ENCODE measurements at places on chromosomes 2 and 18.

- DNase-seq: no peak
Observed at GRCh38 chr2:205948883-205949282, 137.1 kb downstream of the INO80D start.

DNA sequence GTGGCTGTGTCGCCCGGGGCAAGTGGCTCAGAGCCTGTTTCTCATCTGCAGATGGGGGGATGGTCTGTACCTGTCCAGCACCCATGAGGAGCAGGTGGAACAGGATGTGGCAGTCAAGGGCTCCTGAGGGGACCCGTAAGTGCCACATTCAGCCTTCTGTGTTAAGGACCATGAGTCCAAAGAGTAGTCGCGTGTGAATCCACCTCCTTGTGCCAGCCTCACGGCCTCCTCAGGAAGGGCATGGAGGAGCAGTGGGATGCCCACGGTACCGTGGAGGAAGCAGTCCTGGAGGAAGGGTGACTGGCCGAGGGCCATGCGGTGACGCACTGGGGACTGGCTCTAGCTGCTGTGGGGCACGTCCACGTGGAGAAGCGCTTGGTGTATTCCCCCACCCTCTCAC is 61.1 kb downstream of the ODC1 start:
- DNase-seq: no peak

DNA sequence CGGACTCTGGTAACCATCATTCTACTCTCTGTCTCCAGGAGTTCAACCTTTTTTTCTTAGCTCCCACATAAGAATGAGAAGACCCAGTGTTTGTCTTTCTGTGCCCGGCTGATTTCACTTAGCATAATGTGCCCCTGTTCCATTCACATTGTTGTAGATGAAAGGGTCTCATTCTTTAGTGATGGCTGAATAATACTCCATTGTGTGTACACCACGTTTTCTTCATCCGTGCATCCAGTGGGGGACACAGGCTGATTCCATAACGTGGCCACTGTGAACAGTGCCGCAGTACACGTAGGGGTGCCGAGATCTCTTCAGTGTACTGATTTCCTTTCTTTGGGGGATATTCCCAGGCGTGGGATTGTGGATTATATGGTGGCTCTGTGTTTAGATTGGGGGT is 72.3 kb upstream of the NFATC1 start:
- no peak for DNase-seq

GRCh38 chr2:105384861-105385260 is 14.0 kb downstream of the FHL2 start:
- DNase-seq: no peak

DNA sequence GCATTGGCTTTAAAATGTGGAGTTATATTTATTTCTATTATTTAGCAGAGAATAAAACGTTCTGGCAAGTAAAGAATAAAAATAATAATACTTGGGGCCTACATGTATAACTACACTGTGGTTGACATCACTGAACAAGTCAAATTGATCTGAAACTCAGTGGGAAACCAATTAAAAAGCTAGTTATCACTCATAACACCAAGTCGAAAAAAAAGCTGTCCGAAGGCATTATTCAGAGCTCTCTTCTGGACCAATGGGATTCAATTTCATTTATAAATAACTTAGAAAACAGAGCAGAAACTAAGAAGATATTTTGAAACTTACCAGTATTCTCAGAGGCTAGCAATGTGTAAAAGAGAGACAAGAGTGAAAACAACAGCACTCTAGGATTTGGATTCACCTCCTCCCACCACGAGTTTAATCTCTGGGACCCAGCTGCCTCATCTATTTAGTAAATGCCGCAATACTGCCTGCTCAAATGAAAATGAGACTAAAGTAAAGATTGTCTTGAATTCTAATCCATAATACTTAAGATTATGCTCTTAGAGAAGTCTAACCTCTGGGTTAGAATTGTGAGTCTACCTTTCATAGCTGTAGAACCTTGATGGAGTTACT is 128.4 kb downstream of the NBAS start:
- DNase-seq: no peak

DNA sequence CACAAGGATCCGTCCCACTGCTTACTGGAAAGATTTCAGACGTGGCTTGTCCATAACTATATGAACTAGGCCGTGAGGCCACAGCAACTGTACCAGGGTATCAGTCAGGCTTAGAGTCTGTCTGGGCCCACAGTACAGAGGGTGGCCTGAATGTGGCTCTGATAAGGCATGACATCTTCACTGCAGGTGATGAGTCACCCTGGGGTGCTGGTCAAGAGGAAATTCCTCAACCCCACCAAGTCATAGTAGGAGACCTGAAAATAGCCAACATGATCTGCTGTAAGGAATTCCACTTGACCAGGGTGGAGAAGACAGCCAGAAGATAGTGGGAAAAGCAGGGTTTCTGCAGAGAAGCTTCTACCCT is 107.7 kb downstream of the INHBB start:
- DNase-seq: no peak

DNA sequence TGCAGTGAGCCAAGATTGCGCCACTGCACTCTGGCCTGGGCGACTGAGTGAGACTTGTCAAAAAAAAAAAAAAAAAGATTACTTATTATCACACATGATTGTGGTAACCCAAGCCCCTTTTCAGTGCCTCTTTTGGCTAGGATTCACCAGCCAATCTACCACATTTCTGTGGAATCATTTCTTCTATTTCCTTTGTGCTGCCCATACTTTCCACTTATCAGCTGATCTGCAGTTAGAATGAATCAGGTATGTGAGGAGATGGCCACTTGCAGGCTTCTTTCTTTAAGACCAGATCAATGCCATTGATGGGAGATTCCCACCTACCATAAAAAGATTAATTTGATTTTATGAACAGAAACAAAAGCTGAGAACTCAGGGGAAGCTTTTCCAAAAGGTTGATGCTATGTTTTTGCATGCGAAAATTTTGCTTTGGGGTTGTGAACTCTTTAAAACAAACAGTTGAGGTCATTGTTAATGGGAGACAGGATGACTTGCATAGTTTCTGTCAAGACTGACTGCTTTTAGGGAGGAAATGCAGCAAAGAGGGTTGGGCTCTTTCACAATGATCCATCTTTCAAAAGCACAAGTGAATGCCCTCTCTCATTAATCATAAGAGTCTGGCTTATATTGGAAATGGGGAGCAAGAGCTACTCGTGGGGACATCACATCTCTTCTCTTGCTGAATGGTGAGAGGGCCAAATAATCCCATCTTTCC is 66.9 kb upstream of the CYP26B1 start:
- DNase-seq: no peak

DNA sequence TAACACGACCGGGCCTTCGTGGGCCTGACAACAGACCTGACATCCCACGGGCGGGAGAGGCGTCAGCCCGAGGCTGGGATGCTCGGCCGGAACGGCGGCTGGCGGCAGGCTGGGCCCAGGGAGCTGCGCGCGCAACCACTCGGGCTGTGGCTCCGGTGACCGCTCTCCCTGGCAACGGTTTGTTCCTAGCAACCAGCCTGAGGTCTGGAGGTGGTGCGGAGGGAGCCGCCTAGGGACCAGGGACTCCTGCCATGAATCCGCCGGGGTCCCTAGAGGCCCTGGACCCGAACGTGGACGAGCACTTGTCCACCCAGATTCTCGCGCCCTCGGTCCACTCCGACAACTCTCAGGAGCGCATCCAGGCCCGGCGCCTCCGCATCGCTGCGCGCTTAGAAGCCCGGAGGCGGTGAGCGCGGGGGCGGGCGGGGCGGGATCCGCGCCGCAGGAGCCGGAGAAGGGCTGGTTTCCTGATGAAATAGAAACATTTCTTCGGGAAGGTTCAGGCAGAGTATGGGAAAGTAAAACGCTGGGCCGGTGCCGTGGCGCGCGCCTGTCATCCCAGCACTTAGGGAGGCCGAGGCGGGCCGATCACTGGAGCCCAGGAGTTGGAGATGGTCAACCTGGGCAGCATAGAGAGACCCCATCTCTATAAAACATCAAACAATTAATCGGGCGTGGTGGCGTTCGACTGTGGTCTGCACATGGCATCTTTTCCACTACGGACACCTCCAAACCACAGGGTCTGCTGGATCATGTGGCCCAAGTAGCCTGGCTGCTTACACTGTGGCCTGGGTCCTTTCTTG is at the start of gene DRC1:
DRC1 (plus strand) TSS at position 182 of the 803 bp plus-strand sequence; CDS start at position 252, 70 bp downstream.
- peak; percentile 79 for DNase-seq

- peak; percentile 51 for DNase-seq
Observed at GRCh38 chr2:198309673-198310280, 505.4 kb downstream of the PLCL1 start.

- DNase-seq: no peak
Observed at GRCh38 chr2:118197011-118197675, 108.9 kb downstream of the INSIG2 start.

- no peak for DNase-seq
Observed at GRCh38 chr18:55000529-55000928, 41.3 kb upstream of the CCDC68 start.

- DNase-seq: peak; percentile 63
Observed at GRCh38 chr18:75123113-75123512, 85.8 kb downstream of the PTGR3 start.
